Mesendoderm (in vitro differentiated cells): ENCODE measurements at places on chromosomes 2 and 18.

- H3K27me3 ChIP-seq: no peaks in the 10 kb centered on the region
- no peak overlapping the region for H3K4me3 ChIP-seq
- no peak overlapping the region for H3K27ac ChIP-seq
- DNase-seq: no peak
- no peaks in the 10 kb centered on the region for H3K4me1 ChIP-seq
- no peaks in the 10 kb centered on the region for H3K36me3 ChIP-seq
Measured at GRCh38 chr2:33494877-33495641, 18.6 kb downstream of the RASGRP3 start.

DNA sequence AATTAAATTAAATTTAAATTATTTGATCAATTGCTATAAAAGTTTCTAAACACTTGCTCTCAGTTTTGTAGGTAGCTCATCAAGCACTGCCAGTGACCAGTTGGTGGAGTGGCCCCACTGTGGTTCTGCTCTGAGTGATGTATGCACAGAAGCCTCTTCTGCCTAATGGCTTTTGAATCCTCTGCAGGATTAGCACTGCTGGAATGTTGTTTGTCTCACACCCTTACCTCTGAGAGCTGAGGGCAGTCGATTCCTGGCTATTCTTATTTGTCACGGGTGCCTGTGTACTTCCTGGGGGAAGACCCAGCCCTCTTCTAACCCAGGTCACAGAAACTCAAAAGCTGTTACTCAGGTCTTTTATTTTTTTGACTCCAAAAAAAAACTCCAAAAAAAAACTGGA lies 9.5 kb downstream of the CAPN14 start:
- peaks cover 13% of the 10 kb centered on the region for H3K4me1 ChIP-seq
- H3K27ac ChIP-seq: peak overlapping the region; percentile 59
- H3K36me3 ChIP-seq: no peaks in the 10 kb centered on the region
- no peak overlapping the region for H3K4me3 ChIP-seq
- peak; percentile 97 for DNase-seq
- H3K27me3 ChIP-seq: no peaks in the 10 kb centered on the region

DNA sequence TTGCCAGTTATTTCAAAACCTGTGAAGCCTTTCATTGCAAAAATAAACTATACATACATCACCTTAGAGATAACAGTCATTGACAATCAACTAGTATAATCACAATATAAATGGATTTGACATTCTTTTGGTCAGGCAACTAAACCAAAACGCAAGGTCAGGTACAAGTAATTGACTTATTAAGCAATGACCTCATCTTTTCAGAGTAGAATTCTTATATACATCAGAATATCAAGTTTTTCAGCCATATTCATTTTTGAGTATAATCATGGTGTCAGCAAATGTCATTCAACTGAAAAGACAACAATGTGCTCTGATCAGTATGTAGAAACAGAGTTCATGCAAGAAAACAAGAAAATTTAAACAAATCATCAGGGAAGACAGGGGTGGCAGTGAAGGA lies 208.6 kb downstream of the TGIF1 start:
- H3K4me1 ChIP-seq: peaks cover 8% of the 10 kb centered on the region
- DNase-seq: no peak
- H3K4me3 ChIP-seq: no peak overlapping the region
- no peaks in the 10 kb centered on the region for H3K36me3 ChIP-seq
- no peak overlapping the region for H3K27ac ChIP-seq

DNA sequence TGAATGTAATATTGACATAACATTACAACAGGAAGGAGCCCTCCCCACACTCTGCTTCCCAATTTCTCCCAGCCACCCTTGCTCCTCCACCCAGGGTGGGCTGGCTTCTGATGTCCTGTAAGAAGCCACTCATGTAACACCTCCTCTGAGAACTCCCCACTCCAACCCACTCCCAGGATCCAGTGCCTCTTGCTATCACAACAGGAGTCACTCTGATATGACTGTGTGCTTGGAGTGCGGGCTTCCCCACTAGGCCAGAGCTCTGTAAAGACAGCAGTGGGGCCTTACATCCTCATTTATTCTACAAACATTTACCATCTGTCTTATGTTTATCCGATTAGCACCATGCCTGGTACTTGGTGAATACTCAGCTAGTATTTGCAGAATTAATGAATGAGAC lies 65.1 kb downstream of the PTGR3 start:
- no peak overlapping the region for H3K4me3 ChIP-seq
- no peak overlapping the region for H3K27ac ChIP-seq
- no peaks in the 10 kb centered on the region for H3K36me3 ChIP-seq
- H3K4me1 ChIP-seq: no peaks in the 10 kb centered on the region
- no peaks in the 10 kb centered on the region for H3K27me3 ChIP-seq
- no peak for DNase-seq

DNA sequence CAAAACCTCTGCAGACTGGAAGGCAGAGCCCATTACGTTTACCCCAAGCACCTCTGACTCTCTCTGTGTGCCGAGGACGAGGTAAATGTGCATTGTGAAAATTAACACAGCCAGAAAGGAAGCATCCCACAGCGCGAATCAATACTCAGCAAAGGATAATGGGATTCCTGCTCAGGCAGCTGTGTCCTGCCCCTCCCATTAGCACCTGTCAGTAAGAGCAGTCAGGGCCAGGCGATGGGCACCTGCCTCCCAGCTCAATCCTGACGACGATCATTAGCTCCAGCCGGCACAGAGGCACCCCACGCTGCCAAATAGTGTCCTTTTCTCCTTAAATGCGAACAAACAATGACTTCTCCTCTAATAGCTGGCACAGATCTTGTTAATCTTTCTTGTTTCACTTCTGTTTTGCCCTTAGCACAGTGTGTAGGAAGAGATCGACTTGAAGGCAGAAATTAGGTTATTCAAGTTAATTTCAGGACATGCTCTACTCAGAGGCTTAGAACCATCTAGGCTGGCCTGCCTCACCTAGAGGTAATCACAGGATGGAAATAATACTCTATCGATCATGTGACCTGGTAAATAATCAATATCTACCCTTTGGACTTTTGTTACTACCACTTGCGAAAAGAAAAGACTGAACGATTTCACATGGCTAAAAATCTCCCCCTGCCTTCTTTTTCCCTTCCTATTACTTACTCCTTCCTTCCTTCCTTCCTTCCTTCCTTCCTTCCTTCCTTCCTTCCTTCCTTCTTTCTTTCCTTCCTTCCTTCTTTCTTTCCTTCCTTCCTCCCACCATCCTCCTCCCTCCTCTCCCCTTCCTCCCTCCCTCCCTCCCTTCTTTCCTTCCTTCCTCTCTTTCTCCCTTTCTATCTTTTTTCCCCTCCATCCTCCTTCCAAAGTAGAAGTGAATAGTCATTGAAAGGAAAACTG lies 487.9 kb upstream of the ID2 start:
- DNase-seq: peak; percentile 50
- H3K4me3 ChIP-seq: no peak overlapping the region
- H3K27me3 ChIP-seq: no peaks in the 10 kb centered on the region

DNA sequence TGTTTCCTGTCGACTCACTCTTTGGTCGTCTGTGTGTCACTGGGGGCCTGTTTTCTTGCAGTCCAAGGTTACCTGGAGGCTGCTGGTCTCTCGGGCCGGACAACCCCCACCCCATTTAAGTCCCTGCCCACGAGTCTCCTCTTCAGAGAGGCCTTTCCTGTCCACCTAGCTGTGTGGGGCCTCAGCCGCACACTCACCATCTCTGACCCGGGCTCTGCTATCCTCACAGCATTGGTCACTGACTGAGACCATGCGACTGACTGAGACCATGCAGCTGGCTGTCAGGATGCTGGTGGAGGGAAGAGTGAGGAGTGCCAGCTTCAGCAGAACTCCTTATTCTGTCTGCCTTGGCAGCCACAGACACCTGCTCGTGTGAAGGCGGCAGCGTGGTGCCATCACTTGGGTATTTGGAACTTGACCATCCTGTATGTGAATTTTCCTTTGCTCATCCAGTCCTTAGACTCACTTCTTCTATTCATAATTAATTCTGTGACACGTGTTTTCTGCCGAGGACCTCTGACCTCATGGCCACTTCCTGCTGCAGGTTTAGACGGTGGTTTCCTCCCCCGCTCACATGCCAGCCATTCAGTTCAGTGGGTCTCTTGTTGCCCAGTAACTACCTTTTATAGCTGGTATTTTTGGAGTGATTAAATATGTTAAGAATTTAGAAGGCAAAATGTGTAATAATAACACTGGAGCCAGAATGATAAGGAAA lies 47.5 kb upstream of the ASB1 start:
- H3K4me1 ChIP-seq: no peaks in the 10 kb centered on the region
- H3K27ac ChIP-seq: no peak overlapping the region
- H3K4me3 ChIP-seq: no peak overlapping the region
- H3K27me3 ChIP-seq: no peaks in the 10 kb centered on the region

DNA sequence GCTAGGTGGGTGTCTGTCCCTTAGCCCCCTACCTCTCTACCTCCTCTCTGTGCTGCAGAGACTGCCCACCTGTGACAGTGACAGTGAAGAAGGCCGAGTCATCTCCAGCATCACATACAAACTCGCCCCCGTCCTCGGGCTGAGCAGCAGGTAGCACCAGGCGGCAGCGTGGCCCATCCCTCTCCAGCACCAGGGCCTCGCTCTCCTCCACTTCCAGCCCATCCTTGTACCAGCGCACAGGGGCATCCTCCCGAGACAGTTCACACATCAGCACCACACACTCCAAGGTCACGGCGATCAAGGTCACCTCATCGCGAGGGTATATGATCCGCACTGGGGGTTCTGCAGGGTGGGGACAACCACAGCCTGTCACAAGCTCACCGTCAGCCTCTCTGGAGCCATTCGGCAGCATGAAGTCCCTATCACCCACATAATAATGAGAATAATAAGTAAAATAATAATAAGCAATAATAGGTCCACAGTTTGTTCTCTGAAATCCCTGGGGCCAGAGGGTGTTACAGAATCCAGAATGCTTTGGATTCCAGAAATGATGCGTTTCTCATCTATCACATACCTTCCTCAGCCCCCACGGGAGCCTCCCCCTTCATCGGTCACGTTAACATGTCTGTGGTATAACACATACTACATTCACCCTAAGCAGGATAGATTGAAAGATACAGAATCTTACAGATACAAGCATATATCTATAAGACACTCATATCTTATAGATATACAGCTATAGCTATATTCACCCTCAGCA lies 12.0 kb downstream of the OBSL1 start:
- no peak overlapping the region for H3K4me3 ChIP-seq
- peaks cover 10% of the 10 kb centered on the region for H3K4me1 ChIP-seq
- H3K36me3 ChIP-seq: no peaks in the 10 kb centered on the region
- H3K27me3 ChIP-seq: no peaks in the 10 kb centered on the region
- no peak overlapping the region for H3K27ac ChIP-seq
- no peak for DNase-seq

- DNase-seq: peak; percentile 12
- no peaks in the 10 kb centered on the region for H3K36me3 ChIP-seq
- no peak overlapping the region for H3K27ac ChIP-seq
- no peaks in the 10 kb centered on the region for H3K27me3 ChIP-seq
Measured at GRCh38 chr2:107648781-107649404, 177.8 kb upstream of the RGPD4 start.

DNA sequence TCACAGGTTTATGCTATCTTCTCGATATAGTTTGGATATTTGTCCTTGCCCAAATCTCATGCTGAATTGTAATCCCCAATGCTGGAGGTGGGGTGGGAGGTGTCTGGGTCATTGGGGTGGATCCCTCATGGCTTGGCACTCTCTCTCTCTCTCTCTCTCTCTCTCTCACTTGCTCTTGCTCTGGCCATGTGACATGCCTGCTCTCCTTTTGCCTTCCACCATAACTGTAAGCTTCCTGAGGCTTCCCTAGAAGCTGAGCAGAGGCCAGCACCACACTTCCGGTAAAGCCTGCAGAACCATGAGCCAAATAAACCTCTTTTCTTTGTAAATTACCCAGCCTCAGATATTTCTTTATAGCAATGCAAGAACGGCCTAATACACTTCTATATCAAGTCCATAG lies 41.3 kb upstream of the PGAP1 start:
- no peaks in the 10 kb centered on the region for H3K36me3 ChIP-seq
- H3K4me3 ChIP-seq: no peak overlapping the region
- H3K4me1 ChIP-seq: peaks cover 7% of the 10 kb centered on the region
- no peak for DNase-seq

- no peak overlapping the region for H3K4me3 ChIP-seq
- DNase-seq: no peak
- no peak overlapping the region for H3K27ac ChIP-seq
- H3K4me1 ChIP-seq: peaks cover 2% of the 10 kb centered on the region
- peaks cover 3% of the 10 kb centered on the region for H3K27me3 ChIP-seq
Measured at GRCh38 chr18:61331051-61331450, 2.2 kb upstream of the CDH20 start.

DNA sequence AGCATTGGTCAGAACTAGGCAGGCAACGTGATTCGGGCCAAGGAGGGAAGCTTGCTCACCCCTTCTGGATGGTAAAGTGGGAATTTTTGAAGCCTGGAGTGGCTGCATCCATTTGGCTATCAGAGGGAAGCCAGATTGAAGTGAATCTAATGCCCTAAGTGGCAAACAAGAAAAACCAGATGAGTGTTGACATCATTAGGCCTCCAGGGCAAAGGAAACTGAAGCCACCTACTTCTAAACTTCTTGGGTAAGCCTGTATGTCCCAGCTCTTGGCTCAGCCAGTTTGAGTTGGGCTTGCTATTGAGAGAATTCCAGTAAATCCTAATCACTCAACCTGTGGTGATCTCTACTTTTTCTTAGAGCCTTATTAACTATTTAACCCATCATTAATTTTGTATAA lies 20.9 kb downstream of the SOX11 start:
- no peaks in the 10 kb centered on the region for H3K27me3 ChIP-seq
- no peaks in the 10 kb centered on the region for H3K4me1 ChIP-seq
- H3K4me3 ChIP-seq: no peak overlapping the region
- H3K27ac ChIP-seq: no peak overlapping the region

DNA sequence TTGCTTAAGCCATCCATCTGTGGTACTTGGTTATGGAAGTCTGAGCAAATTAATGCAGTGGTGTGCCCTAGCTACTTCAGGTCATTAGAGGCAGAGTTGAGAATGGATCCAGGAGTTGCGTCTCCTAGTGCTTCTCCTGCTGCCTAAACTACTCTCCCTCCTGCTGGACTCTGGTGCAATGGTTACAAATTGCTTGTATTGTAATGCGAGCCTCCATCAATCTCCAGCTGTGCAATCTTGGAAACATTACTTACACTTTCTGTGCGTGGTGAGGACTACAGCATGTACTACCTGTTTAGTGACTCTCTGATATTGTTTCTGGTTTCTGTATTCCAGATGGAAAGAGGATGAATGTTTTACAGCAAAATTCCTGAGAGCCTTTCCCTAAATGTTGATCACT lies 119.0 kb upstream of the CYRIA start:
- no peaks in the 10 kb centered on the region for H3K4me1 ChIP-seq
- H3K27ac ChIP-seq: no peak overlapping the region
- no peak overlapping the region for H3K4me3 ChIP-seq
- DNase-seq: no peak
